AG04450 (cell line): ENCODE measurements at places on chromosomes 3 and 15.
A peak's percentile ranks its signal among the peaks of the same experiment; 100 is the strongest.

DNA sequence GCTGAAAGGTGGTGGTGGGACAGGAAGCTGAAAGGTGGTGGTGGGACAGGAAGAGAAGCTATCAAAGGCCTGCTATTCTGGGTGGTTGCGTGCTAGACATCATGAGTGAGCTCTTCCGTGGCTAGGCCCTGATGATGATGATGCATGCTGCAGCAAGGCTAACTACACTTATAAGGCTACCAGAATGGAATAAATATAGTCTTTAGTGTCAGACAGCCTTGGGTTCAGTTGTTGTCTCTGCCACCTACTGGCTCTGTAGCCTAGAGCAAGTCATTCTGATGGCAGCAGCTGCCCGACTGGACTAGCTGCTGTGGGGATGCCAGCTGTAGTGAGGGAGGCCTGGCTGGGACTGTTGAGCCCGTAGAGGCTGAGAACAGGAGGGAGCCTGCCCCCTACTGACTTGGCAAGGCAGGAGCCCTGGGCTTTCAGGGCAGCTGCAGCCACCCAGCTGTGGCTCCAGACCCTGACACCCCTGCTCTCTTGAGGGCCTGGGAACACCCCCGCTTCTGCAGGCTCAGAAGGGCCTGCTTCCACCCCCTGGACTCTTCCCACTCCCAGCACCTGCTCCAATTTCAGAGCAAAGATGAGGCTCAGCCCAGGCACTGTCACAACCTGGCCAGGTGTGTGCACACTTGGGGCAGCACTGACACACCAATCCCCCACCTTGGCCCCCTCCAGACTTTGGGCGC lies 21.4 kb upstream of the ZBED2 start:
- no peak for DNase-seq

DNA sequence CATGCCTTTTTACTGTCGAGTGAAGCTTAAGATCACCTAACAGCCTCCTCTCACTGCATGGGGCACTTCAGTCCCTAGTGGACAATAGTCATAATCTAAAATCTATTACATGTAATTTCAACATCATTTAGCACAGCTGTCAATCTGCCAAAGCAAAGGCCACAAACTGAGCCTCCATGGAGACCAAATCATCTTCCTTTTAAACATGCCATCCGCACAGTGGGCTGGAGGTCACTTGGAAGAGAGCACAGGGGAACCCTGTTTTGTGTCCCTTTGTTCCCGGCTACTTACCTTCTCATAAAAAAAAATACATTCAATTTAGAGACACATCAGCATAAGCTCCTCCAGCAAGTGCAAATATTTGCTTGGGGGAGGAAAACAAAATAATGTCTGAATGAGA lies 167.3 kb downstream of the SQOR start:
- no peak for DNase-seq

DNA sequence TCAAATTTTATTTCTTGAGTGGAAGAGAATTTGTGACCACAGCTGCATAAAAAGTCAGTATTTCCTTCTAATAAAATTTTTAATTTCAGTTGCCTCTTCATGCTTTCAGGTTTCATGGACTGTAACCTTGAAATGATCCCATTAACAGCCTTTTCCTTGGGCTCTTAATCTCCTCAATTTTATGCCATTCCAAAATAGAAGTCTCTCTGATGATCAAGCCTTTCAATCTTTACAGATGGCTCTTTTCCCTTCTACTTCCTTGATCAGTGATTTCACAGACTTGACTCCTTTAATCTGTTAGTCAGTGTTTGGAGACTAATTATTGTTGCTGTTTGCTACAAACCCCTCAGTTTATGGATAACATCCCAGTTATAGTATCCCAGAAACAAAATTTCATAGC lies 11.9 kb downstream of the TSC22D2 start:
- no peak for DNase-seq

DNA sequence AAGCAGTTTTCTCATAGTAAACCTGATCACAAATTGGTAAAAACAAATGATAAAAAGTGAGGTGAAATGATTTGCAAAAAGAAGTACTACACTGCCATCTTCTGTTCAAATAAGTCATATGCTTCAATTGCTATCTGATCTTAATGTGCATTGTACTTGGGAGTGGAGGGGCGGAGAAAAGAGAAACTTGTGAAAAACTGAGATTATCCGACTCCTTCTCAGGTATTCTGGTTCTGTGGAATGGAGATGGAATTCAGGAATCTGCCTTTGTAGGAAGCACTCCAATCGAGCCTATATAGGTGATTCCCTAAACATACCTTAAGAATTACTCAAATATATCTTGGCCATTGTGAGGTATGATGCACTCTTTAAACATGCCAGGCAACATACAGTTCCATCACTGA lies 180.6 kb downstream of the CHL1 start:
- no peak for DNase-seq

GRCh38 chr3:62703451-62704167 lies 171.6 kb downstream of the CADPS start:
- no peak for DNase-seq

DNA sequence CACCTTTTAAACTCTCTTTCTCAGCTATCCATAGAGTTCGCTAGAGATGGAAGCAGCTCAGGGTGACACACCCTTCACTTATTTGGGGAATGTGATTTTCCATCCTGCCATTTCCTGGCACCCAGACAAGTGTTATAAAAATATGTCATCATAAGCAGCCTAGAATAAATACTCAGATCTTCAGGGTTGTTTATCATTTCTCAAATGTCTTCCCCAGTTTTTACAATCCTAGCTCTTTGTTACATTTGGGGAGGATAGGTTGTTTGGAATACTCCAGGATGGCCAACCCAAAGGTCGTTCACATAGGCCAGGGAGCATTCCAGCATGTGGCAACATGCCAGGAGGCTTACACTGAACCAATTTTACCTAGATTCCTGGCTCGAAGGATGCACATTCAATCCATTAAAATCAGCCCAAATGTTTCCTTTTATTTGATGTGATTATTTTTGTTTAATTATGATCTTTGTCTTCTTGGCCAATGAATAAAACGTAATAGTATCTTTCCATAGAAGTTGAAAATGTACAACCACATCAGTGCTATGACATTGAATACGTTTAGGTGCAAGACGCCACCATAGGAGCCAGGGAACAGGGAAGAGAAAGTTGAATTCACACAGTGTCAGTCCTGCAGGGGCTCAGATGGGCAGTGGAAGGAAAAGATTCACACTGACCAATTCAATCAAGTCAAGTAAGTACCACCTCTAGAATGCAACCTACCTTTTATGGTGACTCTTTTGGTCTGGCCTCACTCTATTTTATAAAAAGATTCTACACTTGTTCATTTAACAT lies 537.7 kb upstream of the MDFIC2 start:
- DNase-seq: peak; percentile 75

DNA sequence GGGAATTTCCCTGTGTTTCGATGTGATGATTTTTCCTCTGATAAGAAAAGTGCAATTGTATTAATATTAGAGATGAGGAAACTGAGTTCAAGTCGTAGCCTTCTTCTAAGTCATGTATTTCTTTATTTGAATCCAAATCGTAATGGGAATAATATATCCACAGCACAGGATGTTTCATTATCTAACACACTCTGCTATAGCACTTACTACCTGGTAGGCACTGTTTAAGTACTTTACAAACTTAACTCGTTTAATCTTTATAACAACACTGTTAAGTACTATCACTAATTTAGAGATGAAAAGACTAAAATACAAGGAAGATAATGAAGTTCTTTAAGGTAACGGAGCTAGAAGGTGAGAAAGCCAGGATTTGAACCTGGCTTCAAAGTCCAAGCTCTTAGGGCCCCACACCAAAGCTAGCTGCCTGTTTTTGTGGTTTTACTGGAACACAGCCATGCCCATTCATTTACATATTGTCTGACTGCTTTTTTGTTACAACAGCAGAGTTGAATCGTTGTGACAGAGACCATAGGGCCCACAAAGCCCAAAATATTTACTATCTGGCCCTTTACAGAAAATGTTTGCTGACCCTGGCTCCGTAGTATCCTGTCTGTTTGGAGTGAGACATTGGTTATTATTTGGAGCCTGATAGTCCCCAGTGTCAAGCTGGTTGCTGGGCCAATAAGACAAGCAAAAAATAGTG lies 9.6 kb upstream of the ATP13A3 start:
- no peak for DNase-seq

- no peak for DNase-seq
Measured at GRCh38 chr3:112744106-112744505, 102.6 kb downstream of the CD200R1L start.
